A673 (cell line): ENCODE measurements at places on chromosomes 7 and 10. TPM values are rescaled to one million over a fixed set of nuclear protein-coding genes. Genes with fewer than 3 reads are reported as not detected.

Gene HHEX
- total RNA-seq = 8.4 and 12.1 TPM in 2 replicates

GRCh38 chr10:27820637-27821036, 75.0 kb upstream of the MKX start:
- no peak for DNase-seq

- no peak for DNase-seq
These were observed 249.0 kb upstream of the AUTS2 start for GRCh38 chr7:69349291-69349690.

Gene TUBAL3
- total RNA-seq = 0.19 TPM in 1 of 2 replicates, not detected in the other

DNA sequence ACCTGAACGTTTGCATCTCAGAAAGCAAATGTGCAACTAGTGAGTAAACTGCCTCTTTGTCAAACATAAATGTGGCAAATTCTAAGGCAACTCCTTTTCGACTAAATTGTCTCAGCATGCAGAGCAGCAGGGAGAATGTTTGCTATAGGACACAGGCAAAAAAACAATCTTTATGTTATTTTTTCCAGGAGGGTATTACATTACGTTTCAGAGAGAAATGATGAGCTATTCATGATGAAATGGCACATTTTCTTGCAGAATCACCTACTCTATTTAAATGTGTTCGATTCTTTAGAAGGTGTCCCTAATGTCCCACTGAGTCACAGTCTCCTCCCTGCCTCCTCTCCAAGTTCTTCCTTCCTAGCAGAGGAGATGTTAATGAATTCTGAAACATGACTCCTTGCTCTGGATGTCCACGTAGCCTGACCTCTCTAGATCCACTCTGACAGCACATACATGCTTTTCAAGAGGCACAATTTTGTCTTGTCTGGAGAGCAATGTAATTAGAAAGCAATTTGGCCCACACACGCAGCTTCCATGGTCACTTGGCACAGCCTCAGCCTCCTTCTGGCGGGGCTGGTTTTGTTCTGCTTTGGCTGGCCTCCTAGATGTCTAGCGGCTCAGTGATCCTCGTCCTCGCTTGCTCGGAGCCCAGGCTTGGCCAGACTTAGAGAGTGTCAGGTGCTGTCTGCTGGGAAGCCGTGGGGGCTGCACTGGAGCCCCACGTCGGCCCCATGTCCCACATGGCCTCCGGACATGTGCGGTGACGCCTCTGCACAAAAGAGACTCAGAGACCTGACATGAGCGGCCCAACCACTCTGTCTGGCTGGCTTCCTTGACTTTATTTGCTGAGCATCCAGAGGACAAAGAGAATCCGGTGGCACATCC, 125.7 kb upstream of the ZNF438 start:
- no peak for DNase-seq

Gene PLEKHA8
- total RNA-seq = 22.2 and 29.0 TPM in 2 replicates
